ENCODE measurements at places on chromosomes 5 and 9.
A peak's percentile ranks its signal among the peaks of the same experiment; 100 is the strongest.

DNA sequence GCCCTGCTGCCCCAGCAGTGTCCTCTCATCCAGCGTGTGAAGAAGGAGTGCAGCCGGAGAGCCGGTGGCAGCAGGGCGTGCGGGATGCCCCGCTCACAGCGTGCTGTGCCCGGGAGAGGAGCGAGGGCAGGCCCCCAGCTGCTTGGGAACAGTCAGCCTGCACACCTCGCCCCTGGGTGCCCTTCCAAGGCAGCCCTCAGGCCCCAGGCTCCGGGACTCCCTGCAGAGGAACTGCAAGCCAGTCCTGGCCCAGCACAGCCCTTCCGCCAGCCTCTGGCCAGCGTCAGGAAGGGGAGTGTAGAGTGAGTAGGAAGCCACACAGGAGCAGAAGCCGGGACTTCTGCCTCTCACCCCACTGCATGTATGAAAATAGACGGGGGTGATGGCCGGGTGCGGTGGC, 43.5 kb downstream of the ADAMTS2 start:
- DNase-seq = peak; percentile 41

DNA sequence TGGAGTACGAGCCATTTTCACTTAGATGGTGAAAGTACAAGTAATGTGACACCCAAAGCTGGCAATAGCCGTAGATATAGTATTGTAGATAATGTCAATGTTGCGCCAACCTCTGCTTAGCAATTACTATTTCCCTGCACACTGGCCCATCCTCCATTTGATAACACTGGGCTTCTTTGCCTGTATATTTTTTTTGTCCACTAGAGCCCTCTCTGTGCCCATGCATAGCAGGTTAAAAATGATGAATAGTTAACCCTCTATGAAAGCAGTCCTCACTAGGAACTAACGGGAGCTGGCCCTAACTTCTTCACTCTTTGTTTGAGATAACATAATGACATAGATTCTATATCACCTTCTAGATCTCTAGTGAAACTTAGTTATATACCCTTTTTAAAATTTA, 416.8 kb downstream of the TUSC1 start:
- no peak for DNase-seq

DNA sequence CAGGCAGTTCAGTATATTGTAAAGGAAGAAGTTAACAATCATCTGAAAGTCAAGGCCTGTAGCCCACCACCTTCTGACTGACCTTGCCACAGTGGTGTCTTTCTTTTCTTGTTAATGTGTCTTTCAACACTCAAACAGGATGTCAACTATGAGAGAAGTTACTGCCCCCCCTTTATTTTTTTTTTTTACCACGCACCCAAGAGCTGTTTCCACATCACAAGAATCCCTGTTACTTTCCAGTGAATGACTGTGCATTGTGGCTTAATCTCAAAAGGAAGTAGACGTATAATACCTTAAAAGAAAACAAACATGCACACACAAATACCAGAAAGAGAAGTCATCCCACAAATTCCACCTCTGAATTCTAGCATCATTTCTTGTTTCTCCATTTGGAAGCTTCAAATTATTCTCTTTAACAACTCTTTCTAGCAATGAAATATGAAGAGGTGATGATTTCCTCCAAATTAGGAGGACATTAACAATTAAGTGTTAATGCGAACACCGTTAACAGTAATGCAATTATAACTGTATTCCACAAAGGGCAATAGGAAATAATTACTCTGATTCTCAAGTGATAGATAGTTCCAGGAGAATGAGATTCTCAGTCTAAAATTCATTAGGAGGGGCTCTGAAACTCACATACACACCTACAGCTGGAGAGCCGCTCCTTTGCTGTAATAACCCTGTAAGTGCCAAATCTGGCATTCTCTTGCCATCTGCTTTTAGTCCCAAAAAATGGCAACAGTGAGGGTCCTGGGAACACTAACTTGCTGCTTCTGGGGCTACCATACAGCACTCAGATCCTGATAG, 201.0 kb downstream of the EFNA5 start:
- no peak for DNase-seq

DNA sequence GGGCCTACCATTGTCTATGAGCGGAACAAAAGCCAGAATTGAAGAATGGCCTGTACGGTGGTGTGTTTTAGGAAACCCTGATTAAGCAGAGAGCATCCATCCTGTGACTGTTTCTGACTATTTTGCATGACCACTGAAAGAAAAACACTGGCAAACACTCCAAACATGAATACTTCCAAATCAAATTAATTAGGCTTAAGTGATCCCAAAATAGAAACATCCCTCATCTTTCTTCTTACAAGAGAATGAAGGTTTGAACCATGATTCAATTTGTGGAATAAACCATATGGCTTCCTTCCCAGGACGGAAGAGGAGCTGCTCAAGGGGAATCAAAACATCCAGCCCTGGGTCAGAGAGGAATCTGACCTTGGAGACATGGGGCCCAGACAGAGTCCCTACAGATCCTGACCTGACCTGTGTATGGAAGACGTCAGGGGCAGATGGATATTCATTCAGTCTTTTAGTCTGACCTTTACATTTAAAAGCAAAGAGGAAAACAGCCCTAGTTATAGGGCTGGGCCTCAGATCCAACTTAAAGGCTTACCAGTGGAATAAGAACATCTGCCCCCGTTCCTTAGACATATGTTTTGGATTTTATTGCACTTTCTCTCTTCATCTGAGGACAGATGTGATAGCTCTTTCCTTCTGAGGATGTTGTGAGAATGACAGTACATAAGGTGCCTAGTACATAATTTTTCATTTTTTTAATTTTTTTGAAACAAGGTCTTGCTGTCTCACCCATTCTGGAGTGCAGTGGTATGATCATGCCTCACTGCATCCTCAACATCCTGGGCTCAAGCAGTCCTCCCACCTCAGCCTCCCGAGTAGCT, 17.6 kb upstream of the RECK start:
- DNase-seq = no peak

DNA sequence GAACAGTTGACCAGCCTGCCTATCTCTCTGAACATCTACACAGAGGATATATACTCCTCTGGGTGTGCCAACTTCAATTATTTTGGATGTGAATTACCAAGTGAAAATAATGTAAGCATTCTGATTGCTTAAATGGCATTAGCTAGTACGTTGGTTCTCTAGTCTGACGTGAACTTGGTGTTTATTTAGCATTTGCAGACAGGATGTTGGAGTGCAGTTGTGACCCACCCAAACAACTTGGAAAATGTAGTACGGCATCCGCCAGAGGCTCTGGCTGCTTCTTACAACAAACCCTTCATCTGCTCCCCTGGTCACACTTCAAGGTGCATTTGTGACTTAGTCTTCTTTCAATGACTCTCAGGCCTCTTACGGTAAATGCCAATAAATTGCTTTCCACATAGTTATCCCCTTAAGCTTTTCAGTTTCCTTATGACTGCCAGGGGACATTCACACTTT, 616.6 kb downstream of the PDE4D start:
- peak; percentile 56 for DNase-seq

- DNase-seq = peak; percentile 34
Measured at GRCh38 chr5:168712280-168712924, 133.2 kb upstream of the PANK3 start.

DNA sequence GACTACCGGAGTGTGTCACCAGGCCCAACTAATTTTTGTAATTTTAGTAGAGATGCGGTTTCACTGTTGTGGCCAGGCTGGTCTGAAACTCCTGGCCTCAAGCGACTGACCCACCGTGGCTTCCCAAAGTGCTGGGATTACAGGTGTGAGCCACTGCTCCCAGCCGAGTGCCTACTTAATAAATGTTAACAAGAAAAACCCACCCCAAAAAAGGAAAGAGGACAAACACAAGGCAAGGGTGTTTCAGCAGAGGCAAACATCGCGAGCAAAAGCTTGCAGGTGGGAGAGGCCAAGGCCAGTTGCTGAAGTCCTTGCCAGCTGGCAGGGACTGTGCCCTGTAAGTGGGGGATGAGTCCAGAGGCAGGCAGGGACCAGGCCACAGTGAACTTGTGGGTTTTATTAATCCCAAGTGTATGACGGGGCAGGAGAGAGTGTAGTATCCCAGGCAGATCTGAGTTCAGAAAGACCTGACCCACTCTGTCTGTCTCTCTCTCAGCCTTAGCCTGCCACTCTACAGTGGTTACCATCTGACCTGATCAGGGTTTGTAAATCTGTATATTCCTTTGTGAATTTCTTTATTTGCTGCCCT, 6.4 kb upstream of the FPGS start:
- DNase-seq = peak; percentile 56

GRCh38 chr9:114034661-114035062, 43.4 kb downstream of the AMBP start:
- DNase-seq = peak; percentile 36

DNA sequence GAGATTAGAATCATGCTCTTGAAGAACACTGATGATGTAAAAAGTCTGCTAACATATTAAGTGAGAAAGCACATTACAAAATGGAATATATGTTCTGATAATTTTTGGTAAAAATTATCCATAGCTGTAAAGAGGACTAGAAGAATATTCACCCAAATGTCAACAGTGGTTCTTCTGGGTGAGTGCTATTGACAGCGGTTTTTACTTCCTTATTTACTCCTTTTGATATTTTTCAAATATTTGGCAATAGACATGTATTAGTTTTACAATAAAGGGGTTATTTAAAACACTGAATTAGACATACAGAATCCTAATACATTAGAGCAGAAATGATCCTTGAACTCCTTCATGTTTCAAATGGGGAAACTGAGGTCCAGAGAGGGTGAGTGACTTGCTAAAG, 26.9 kb upstream of the MEGF9 start:
- DNase-seq = no peak

DNA sequence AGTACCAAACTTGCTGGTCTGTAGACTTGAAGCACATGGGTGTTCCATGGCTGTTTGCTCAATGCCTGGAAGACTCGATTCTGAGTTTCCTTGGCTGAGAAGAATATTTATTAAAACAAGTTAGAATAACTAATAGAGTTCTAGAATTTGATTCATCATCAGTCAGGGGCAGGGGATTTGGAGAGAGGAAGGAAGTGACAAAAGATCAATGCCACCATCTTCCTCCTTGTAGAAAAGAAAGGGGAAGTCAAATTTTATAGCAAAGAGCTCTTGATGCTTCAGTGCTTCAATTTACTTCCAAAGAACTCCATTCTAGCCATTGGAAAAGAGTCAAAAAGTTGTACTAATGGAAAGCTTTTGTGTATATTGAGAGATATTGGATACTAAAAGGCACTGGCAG, 236.3 kb downstream of the MCTP1 start:
- DNase-seq = no peak

GRCh38 chr9:68821911-68822310, 116.9 kb downstream of the PIP5K1B start:
- DNase-seq = no peak

DNA sequence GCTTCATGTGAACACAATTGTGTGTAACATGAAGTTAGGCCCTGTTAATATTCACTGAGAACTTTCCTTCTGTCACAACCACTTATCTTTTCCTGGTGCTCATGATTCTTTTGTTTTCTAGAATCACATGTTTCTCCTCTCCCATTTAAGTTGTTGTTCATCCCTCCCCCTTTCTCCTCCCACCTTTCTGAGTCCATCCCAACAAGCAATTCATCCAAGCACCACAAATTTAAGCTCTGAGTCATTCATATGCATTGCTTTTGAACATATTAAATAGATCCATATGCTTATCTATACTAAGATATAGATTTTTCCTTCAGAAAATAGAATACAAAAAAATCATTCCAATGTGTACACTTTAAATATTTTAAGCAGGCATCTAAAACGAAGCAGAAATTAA, 75.2 kb upstream of the NFIB start:
- DNase-seq = no peak

- no peak for DNase-seq
Measured at GRCh38 chr9:87629104-87629503, 96.8 kb upstream of the CTSL start.

Measured in right forelimb (tissue), 1 donor.